Stomach (tissue), 19 donors: ENCODE measurements at places on chromosomes 6 and 20. TPM values are rescaled to one million over a fixed set of nuclear protein-coding genes. Genes with fewer than 3 reads are reported as not detected.

GRCh38 chr6:125173341-125174095 is 19.9 kb downstream of the TPD52L1 start:
- peak; percentile 21 for DNase-seq

Gene L3MBTL3
- total RNA-seq = 3.1 TPM

Gene IP6K3
- not detected for total RNA-seq

Gene RGL2
- total RNA-seq = 10.4 TPM

Gene MCCD1
- not detected for total RNA-seq

- peak; percentile 73 for DNase-seq
Measured at GRCh38 chr6:150710236-150710635, 110.6 kb downstream of the PLEKHG1 start.

DNA sequence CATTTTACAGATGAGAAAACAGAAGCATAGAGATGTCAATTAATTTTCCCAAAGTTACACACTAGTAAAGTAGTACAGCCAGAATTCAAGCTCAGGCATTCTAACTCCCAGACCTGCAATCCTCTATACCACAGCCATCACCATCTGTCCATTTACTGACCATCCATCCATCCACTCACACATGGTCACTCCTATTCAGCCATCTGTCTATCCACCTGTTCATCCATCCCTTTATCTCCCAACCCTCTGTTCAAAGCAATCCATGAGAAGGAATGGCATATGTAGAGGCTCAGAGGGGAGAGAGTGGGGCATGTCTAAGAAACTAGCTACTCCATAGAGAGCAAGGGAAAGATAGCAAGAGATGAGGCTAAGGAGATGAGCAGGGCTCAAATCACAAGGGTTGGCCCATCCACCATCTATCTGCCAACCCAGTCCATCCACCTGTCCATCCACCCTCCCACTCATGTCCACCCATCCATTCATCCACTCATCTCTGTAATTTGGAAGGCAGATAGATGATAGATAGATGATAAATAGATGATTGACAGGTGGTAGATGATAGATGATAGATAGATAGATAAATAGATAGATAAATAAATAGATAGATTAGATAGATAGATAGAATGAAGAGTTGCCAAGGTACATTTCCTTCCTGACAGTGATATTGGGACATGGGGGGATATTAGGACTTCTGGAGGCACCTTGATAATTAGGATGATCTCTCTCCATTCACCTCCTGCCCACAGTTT is 12.2 kb upstream of the C6orf132 start:
- DNase-seq = no peak

GRCh38 chr6:143243786-143244185 is 183.1 kb downstream of the AIG1 start:
- no peak for DNase-seq

Gene SRMS
- 3.5 TPM for total RNA-seq

- peak; percentile 37 for DNase-seq
Measured at GRCh38 chr6:154039231-154039842, at the start of gene OPRM1. Gene OPRM1 (plus strand): TSS chr6:154039240. CDS start chr6:154039545, 305 bp downstream.

Gene MTHFD1L
- total RNA-seq = 15.6 TPM

Gene HLA-DOA
- total RNA-seq = 0.58 TPM

- DNase-seq = no peak
Measured at GRCh38 chr20:10747019-10747418, 73.2 kb upstream of the JAG1 start.

DNA sequence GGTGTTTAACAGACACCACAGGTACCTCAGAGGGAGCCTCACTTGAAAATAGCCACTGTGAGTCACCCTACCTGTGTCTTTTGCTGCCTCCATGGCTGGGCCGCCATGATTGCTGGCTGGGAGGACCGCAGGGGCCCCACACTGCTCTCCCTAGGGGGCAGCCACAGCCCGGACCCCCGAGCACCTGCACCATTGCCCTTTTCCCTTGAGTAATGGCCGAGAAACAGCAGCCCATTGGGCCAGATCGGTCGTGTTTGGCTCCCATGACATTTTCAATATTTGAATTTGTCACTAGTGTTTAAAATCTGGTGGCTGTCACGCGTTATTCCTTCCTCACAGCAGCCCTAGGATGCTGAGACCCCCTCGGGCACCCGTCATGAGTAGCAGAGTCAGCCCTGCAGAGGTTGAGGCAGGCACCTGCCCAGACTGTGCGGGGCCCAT is 6.7 kb downstream of the ZBP1 start:
- no peak for DNase-seq

DNA sequence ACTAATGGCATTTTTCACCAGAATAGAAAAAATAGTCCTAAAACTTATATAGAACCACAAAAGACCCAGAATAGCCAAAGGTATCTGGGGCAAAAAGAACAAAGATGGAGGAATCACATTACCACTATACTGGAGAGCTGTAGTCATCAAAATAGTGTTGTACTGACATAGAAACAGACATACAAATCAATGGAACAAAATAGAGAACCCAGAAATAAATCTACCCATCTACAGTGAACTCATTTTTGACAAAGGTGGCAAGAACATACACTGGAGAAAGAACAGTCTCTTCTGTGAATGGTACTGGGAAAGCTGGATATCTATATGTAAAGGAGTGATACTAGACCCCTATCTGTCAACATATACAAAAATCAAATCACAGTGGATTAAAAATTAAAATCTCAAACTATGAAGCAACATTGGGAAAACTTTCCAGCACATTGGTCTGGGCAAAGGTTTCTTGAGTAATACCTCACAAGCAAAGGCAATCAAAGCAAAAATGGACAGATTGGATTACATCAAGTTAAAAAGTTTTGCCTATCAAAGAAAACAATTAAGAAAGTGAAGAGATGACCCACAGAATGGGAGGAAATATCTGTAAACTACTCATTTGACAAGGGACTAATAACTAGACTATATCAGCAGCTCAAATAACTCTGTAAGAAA is 120.5 kb downstream of the MEI4 start:
- no peak for DNase-seq

- DNase-seq = peak; percentile 94
Measured at GRCh38 chr6:34934516-34934915, 45.5 kb downstream of the ANKS1A start.

Gene RAB44
- total RNA-seq = not detected
